ENCODE measurements at places on chromosomes 11 and 22.
A peak's percentile ranks its signal among the peaks of the same experiment; 100 is the strongest.

DNA sequence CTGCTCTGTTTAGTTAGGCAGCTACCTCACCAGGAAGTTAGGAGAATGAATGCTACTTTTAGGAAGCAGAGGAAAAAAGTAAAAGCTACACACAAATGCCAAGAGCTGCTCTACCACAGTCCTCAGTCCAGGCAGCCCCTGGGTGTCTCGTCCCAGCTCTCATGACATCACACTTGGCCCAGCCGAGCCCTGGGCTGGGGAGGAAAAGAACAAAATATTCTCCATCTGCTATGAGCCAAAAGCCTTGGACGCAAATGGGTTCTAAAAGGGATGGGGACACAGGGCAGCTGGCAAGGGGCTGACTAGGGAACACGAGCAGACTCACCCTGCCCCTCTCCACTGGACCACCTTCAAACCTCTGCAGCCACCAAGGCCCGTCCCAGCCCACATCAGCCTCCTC lies 26.1 kb downstream of the TMEM184B start:
- no peak for DNase-seq

DNA sequence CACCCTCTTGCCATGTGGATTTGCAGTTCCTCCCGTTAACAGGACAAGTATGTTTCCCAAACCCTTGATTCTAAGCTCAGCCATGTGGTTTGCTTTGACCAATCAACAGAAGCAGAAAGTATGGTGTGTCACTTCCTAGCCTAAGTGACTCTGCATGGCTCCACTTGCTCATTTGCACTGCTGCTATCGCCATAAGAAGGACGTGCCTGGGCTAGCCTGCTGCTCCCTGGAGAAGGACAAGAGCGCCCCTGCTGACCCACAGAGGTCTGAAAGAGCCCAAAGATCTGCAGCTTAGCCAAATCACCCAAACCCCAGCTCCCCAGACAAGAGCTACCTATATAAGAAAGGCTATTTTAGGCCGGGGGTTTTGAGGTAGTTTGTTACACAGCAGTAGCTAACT lies 18.0 kb downstream of the TBRG1 start:
- peak; percentile 14 for DNase-seq

GRCh38 chr22:21457023-21457787 lies 10.0 kb upstream of the TMEM191C start:
- no peak for DNase-seq

GRCh38 chr11:45454917-45455401 lies 168.8 kb upstream of the SYT13 start:
- DNase-seq: no peak

- DNase-seq: no peak
Measured at GRCh38 chr22:45708145-45708544, 36.5 kb downstream of the ATXN10 start.

- no peak for DNase-seq
Measured at GRCh38 chr11:44992181-44992582, 41.5 kb upstream of the TP53I11 start.

Data from MV-4-11 (cell line).